ENCODE measurements at places on chromosomes 4 and X. TPM values are rescaled to one million over a fixed set of nuclear protein-coding genes. Genes with fewer than 3 reads are reported as not detected.

Gene OPRPN
- total RNA-seq: not detected

Gene RASL11B
- not detected for total RNA-seq

Gene MTTP
- not detected for total RNA-seq

Gene MAGEA4
- total RNA-seq: not detected

Gene TEX11
- total RNA-seq: not detected

Gene COL25A1
- total RNA-seq: 9.1 TPM

Gene ZCCHC12
- total RNA-seq: not detected

Gene PHEX
- 0.40 TPM for total RNA-seq

Gene SRPX2
- 35.0 TPM for total RNA-seq

Gene CRLF2
- total RNA-seq: 0.47 TPM

Gene TRIML2
- 126 TPM for total RNA-seq

Gene C4orf50
- total RNA-seq: under 0.01 TPM

Gene SLITRK4
- total RNA-seq: 6.7 TPM

Gene USO1
- total RNA-seq: 47.6 TPM

Gene ATP1B4
- not detected for total RNA-seq

Gene ASMT
- total RNA-seq: not detected

Gene TREX2
- total RNA-seq: 2.2 TPM

Gene CXCL8
- total RNA-seq: 254 TPM

Gene NEK1
- 4.6 TPM for total RNA-seq

Gene TCEAL5
- not detected for total RNA-seq

Gene TCEAL4
- total RNA-seq: 53.2 TPM

Gene FAM149A
- 0.47 TPM for total RNA-seq

Gene MAB21L2
- total RNA-seq: 0.20 TPM

Gene DHRSX
- total RNA-seq: 14.8 TPM

Gene TMEM128
- total RNA-seq: 17.7 TPM

Gene HPGDS
- total RNA-seq: not detected

Gene ZDHHC15
- not detected for total RNA-seq

Gene RTL9
- not detected for total RNA-seq

Gene PPID
- 34.7 TPM for total RNA-seq

Gene SPANXN4
- not detected for total RNA-seq

Gene TBC1D8B
- total RNA-seq: 3.1 TPM

Gene CYTL1
- 121 TPM for total RNA-seq

Gene DMRTC1
- not detected for total RNA-seq

Gene PITX2
- total RNA-seq: 0.07 TPM

Gene TSPAN5
- total RNA-seq: 52.8 TPM

Gene NAA11
- total RNA-seq: not detected

Gene RAB28
- 16.9 TPM for total RNA-seq

Gene TLL1
- total RNA-seq: 2.7 TPM

Gene SOX3
- not detected for total RNA-seq

Gene ZNF711
- total RNA-seq: 0.13 TPM

Gene TECRL
- not detected for total RNA-seq

Gene HTR2C
- not detected for total RNA-seq

Gene MAOB
- not detected for total RNA-seq

Gene CXCL6
- total RNA-seq: 0.67 TPM

Gene WFS1
- total RNA-seq: 46.7 TPM

Gene COX7B2
- not detected for total RNA-seq

Gene CDKN2AIP
- total RNA-seq: 11.3 TPM

Gene VCX2
- total RNA-seq: not detected

Gene EXOSC9
- 55.1 TPM for total RNA-seq

Gene CSAG1
- total RNA-seq: not detected

Gene CXCL1
- total RNA-seq: 147 TPM

Data from mammary microvascular endothelial cell (primary cell).